ENCODE measurements at places on chromosomes 6 and 20.

- peak; percentile 54 for DNase-seq
These were observed 154.3 kb downstream of the MRPL14 start for GRCh38 chr6:43972913-43973300.

DNA sequence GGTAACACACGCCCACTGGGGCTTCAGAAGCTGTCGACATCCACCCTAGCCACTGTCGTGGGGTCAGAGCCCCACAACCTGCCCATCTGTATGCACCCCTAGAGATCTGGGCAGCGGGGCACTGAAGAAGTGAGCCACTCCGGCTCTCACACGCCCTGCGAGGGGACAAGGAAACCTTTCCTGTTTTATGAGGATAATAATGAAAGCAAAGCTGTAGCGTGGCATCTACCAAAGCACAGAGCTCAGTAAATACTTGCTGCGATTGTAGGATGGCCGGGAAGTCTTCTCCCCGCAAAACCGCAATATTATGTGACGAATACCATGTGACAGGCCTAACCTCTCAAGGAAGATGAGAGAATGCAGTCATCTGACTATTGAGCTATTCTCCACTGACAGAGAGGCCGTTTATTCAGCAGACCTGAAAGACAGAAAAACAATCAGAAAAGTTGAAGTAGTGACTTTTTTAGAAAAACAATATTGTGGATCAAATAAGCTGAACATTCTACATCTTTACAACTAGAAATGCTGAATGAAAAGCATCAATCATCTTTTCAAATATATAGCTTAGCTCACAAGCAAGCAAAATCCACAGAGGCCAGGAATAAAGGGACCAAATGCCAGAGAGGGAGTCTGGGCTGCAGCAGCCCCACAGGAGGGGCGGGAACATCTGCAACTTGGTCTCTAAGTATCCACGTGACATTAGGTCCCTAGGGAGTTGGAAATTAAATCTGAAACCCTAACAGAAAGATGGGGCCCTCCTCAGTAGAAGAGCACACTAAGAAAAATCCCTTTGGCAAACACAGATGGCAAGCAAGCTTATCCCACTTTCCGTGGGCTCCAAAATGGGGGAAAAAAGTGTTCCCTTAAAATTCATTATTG, 207.8 kb downstream of the TTLL2 start:
- no peak for DNase-seq

GRCh38 chr6:56025795-56026194, 150.4 kb upstream of the BMP5 start:
- no peak for DNase-seq

DNA sequence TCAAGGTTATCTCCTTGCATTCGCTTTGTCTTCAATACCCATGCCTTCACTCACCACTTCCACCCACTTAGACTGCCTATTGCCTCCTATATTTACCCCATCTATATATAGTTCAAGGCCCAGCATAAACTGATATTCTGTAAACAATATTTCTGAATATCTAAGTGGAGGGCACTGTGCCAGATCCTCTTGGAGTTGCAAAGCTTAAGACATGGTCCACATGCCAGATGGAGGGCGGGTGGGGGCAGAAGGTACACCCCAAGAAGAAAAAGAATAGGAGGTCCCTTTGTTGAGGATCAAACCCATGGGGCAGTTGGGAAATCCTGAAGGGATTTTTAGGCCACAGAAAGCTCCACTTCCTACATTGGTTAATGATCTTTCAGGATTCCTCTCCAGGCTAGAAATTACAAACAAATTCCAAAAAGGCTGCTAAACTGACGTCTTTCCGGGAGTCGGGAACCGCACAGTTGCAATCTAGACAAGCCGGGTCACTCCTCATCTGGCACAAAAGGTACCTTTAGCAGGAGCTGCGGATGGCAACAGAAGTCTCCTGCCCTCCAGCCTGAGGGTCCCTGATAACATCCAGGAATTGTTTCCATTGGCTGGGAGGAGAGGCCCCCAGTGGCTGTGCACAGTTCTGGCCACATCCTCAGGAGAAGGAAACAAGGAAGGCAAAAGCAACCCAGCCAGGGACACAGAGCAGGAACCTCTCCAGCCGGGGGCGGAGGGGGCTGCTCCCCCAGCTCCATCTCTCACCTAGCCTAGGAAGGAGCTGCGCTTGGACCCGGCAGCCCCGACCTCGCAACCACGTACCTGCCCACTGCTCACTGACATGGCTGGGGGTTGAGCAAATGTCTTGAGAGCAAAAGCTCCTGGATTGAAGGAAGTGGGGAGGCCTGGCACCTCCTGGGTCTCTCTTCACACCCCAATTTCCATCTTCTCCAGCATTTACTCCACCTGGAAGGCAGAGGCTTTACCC, 5.9 kb upstream of the LPIN3 start:
- DNase-seq, result no peak

DNA sequence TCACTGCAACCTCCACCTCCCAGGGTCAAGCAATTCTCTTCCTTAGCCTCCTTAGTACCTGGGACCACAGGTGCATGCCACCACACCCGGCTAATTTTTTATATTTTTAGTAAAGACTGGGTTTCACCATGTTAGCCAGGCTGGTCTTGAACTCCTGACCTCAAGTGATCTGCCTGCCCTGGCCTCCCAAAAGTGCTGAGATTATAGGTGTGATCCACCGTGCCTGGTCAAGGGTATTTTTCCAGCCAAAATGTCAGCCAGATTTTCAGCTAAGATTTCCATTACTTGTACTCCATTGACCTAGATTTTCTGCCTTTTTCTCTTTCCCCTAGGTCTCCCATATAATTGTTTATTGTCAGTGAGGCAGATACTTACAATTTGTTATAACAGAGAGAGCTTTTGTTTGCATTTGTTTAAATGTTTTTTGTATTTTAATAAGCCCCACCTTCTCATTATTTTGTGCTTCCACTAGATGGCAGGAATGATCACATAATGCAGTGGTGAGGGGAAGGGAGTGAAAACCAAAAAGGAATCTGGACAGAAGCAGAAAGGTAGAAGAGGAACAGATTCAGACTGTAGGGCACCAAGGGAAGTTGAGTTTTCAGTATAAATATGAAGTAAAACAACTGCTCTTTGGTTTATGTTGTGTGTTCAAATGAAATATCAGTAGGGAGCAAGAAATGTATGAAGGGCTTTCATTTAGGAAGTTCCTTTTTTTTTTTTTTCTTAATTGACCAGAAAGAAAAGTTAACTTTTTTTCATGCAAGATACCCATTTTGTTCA, 29.7 kb downstream of the RPF2 start:
- peak; percentile 29 for DNase-seq

DNA sequence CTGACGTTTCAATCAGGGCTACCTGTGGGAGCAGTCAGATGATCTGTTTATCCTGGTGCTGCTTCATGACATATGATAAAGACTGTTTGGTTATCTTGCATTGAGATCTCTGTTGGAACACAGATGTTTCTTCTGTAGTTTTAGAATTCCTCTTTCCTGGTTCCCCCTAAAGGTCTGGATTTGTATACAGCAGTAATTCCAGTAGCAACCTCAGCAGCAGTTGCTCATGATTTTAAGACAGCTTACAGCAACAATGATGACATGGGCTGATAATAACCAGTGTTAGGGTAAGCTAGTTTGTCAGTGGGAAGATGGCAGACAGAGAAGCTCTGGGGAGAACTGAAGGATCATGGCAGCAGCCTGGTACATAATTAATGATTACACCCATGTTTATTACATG, 439.4 kb downstream of the PHF3 start:
- no peak for DNase-seq

DNA sequence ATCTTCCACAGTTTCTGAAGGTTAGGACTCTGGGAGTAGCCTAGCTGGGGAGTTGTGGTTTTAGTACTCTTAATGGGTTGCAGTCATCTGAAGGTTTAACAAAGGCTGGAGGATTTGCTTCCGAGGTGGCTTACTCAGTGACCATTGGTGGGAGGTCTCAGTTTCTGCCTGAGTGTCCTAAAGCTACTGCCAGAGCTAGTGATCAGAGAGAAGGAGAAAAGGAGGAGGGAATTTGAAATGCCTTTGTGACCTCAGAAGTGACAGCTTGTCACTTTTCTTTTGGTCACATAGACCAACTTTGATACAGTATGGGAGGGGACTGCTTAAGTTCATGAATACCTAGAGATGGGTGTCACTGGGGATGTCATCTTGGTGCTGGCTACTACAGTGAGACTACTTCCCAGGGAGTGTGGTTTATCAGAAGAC, 41.3 kb downstream of the NCOA3 start:
- no peak for DNase-seq

GRCh38 chr6:132209351-132209750, 191.9 kb downstream of the MOXD1 start:
- DNase-seq, result no peak

DNA sequence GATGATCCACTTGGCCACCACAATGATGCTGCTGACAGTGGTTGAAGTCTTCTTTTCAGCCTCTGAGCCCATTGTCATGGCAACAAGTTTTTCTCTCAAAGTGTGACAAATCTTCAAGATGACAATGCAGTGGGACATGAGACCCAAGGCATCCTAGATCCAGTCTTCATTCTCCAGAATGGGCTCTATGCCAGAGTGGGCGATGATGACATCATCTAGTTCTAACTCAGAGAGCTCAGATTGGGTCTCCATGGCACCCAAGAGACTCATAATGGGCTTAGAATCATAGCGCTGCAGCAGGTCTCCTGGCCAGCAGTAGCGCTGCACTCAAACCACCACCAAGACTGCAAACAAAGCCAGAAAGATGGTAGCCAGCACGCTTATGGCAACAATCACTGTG, 973.6 kb downstream of the EYS start:
- no peak for DNase-seq

All from forelimb muscle (tissue), 1 donor.